H7 (cell line): ENCODE measurements at places on chromosomes 1 and 21. TPM values are rescaled to one million over a fixed set of nuclear protein-coding genes. Genes with fewer than 3 reads are reported as not detected.
A peak's percentile ranks its signal among the peaks of the same experiment; 100 is the strongest.

DNA sequence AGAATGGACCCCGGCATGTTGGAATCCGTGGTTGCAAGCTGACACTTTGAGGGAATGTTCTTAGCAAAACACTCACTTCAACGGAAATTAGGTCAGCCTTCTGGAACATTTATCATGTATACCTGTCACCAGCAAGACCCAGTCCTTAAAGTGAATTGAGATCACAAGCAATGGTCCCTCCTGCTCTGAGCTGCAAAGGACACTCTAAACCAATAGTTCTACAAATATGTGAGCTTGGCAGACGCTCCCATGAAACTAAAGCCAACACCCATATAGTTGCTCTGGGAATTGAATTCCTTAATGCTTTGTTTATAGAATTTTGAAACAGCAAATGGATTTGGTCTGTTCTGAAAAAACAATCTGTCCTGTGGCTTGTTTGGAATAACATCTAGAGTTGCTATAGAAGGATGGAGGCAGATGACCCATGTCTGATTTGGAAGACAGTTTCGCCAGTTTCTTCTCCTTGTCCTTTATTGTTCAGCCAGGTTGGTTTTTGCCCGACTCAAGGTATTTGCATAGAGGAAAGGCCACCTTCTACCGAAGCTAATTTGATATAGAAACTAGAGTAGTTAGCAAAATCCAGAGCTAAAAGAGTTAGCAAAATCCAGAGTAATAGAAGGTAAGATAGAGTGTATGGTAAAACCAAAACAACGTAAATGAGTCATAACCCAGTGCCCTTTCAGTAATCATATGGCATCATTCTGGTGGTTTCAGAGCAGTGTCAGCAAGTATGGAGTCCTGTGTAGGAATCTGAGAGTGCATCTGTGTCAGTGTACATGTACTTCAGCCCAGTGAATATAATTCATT lies 236.2 kb downstream of the NFIA start:
- DNase-seq: no peak

GRCh38 chr1:19425646-19426239 lies 59.6 kb downstream of the CAPZB start:
- no peak for DNase-seq

DNA sequence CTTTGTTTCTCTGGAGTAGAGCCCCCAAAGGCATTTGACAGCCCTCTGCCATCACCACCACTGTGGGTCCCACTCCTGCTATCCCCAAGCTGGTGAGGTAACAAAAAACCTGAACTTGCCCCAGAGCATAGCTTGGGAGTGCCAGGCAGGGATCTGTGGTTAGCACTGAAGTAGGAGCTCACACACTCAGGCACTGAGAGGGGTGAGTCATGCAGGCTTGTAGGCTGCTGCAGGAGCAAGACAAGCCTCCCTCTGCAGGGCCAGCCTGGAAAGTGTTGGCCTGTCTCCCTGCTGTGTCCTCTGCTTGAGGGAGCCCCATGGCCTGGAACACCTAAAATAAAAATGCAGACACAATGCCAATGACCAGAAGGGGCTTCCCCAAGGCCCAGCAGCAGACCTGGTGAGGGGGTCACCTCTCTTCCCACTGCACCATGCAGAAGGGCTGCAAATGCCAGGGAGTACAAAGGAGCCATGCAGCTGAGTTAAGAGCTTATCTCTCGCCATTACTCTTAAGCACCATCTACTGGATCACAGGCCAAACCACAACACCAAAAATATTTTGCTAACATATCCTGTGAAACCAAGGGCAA lies 108.9 kb upstream of the POGK start:
- peak; percentile 4 for DNase-seq

- DNase-seq: no peak
Observed at GRCh38 chr1:234494049-234494448, 15.1 kb upstream of the TARBP1 start.

GRCh38 chr1:1361982-1362423 lies 3.6 kb upstream of the MXRA8 start:
- DNase-seq: peak; percentile 80

SPRR3 gene
- total RNA-seq: not detected in 2 replicates

PADI1 gene
- 0.07 and 0.45 TPM in 2 replicates for total RNA-seq
